CD4-positive, alpha-beta T cell treated with Interferon alpha-2 for 1 hour (primary cell): ENCODE measurements at places on chromosomes 4 and X.

DNA sequence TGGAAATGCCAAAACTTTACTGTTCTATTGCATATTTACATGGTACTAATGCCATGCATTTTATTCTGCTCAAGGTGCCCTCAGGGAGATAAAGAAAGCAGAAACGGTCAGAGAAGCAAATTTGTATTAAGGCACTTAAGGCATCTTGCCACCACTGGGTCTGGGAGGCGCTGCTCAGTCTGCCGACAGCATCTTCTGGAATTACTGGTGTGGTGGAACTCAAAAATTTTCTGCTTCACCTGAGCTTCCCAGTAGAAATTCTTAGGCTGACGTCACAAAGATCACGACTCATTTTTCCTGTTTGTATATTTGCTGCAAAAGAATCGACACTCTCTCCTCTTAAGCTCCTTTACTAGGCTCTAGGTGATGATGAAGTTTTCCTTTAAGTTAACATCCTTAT, 3.0 kb downstream of the RASSF6 start:
- DNase-seq: no peak

DNA sequence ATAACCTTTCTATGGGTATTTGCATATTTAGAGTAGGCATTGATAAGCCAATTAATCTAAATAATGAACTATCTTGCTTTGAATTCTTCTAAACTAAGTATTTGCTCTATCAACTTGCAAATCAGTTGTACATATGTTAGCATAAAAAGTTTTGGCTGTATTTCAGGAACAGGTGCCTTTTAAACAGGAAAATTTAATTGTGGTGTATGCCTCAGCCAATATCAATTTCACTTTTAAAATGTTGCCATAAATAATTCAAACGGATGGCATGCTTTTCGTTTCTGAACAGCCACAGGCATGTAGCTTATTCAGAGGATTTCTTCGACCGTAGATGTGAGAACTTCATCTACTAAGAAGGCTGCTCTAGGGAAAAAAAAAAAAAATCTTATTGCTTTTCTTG, 99.9 kb downstream of the DCLK2 start:
- no peak for DNase-seq

- no peak for DNase-seq
Measured at GRCh38 chr4:183291070-183291469, 29.0 kb downstream of the CLDN22 start.

DNA sequence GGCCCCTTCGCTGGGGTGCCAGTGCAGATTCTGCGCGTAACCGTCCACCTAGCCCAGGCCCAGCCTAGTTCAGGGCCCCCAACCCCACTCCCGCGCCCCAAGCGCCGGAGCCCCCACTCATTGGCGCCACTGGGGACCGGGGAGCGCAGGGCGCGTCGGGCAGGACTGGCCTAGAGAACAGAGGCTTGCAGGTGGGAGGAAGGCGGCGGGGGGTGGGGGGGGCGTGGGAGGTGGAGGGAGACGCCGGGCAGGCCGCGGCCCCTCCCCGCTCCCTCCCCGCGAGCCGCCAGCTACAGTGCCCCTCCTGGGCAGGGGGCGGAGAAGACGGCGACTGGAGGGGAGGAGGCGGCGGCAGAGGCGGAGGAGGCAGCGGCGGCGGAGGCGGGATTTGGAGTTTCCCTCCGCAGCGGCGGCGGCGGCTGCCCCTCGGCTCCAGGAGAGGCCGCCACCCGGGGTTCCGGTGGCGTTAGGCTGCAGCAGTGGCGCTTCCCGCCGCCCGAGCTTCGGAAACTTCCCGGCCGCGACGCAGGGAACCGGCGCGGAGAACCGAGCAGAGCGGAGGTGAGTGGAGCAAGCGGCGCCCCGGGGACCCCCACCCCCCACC, 4.8 kb upstream of the DUSP9 start:
- DNase-seq: peak; percentile 4

DNA sequence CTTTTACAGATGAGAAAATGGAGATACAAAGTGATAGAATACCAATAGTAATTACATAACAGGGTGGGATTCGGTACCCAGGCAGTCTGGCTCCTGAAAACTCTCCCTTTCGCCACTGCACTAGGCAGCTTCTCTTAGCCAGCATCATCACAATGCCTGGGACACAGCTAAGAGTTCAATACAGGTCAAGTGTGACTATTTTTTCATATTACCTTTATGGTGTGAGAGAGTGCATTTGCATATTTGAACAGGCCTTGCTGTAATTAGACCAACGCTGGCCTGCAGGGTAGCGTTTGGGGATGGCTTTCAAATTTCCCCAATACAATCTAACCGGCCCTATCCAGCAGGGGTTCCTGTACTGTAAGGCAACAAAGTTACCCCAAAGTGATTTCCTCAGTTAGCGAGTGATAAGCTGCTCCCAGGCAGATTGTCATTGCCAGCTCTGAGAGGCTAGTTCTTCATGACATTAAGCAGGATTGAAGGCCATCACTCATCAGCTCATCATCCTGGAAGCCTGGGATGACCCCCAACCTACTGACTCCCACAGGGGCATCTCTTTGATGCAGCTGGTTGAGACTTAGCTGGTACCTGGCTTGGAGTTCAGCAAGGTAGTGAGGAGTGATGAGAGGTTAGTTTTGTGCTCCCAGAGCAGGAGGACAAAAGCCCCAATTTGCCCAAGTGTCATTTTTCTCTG, 836.8 kb upstream of the LCORL start:
- DNase-seq: no peak

GRCh38 chr4:147863111-147863747, 131.3 kb downstream of the ARHGAP10 start:
- no peak for DNase-seq
